ENCODE measurements at places on chromosomes 1 and 21. TPM values are rescaled to one million over a fixed set of nuclear protein-coding genes. Genes with fewer than 3 reads are reported as not detected.

The COL9A2 gene
- total RNA-seq, result 6.5 TPM

The OBSCN gene
- total RNA-seq, result 640 TPM

The RCSD1 gene
- 141 TPM for total RNA-seq

The ALX3 gene
- total RNA-seq, result not detected

The SPRR2G gene
- total RNA-seq, result not detected

The DMBX1 gene
- not detected for total RNA-seq

The ASCL5 gene
- not detected for total RNA-seq

The LAMC2 gene
- 11.8 TPM for total RNA-seq

The TCHH gene
- total RNA-seq, result not detected

The UBE2U gene
- not detected for total RNA-seq

The GJA8 gene
- not detected for total RNA-seq

The NLRP3 gene
- total RNA-seq, result 3.8 TPM

The MASP2 gene
- not detected for total RNA-seq

The CDA gene
- not detected for total RNA-seq

GRCh38 chr1:196678510-196678884 lies 26.7 kb downstream of the CFH start:
- no peak for DNase-seq

- no peak for DNase-seq
Measured at GRCh38 chr1:167173516-167174184, 47.0 kb upstream of the POU2F1 start.

GRCh38 chr1:230896779-230897178 lies 28.5 kb upstream of the C1orf198 start:
- peak; percentile 91 for DNase-seq

DNA sequence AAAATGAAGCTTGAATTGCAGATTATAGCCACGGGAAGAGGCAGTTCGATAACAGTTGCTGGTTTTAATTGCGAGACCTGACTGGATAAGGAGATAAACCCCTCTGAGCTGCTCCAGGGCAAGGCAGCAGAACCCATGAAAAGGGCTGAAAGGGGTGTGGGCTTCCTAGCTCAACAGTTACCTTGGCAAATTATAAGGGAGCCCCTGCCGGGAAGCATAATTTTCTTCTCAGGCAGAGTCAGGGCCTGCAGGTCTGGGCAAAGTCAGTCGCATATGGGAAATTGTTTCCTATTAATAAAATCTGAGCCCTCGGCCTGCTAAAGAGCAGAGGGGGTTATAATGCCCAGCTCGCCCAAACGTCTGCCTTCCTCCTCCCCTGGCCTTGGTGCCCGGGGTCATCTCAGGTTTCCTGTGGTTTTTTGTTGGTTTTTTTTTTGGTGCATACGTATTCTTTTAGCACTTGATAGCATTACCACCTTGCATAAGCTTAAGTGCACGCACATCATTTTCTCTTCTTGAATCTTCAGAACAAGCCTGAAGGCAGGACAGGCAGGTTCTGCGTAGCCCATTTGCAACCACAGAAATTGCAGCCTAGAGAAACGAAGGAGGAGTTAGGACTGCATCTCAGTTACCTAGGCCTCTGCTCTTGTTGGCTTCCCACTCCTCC lies 33.9 kb upstream of the SELENON start:
- DNase-seq, result peak; percentile 27

- DNase-seq, result peak; percentile 20
Measured at GRCh38 chr1:58047265-58047858, 499.2 kb downstream of the OMA1 start.

DNA sequence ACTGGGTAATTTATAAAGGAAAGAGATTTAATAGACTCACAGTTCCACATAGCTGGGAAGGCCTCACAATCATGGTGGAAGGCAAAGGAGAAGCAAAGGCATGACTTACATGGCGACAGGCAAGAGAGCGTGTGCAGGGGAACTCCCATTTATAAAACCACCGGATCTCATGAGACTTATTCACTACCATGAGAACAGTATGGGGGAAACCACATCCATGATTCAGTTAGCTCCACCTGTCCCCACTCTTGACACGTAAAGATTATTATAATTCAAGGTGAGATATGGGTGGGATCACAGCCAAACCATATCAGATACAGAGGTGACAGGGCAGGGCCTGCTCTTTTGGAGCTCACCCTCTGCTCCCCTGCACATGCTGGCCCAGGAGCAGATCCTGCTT lies 31.4 kb upstream of the TMEM61 start:
- DNase-seq, result no peak

GRCh38 chr1:203439131-203439730 lies 36.4 kb upstream of the PRELP start:
- no peak for DNase-seq

- no peak for DNase-seq
Measured at GRCh38 chr1:69787151-69787550, 219.4 kb downstream of the LRRC7 start.

- DNase-seq, result no peak
Measured at GRCh38 chr1:42983693-42984092, 25.0 kb upstream of the SLC2A1 start.

DNA sequence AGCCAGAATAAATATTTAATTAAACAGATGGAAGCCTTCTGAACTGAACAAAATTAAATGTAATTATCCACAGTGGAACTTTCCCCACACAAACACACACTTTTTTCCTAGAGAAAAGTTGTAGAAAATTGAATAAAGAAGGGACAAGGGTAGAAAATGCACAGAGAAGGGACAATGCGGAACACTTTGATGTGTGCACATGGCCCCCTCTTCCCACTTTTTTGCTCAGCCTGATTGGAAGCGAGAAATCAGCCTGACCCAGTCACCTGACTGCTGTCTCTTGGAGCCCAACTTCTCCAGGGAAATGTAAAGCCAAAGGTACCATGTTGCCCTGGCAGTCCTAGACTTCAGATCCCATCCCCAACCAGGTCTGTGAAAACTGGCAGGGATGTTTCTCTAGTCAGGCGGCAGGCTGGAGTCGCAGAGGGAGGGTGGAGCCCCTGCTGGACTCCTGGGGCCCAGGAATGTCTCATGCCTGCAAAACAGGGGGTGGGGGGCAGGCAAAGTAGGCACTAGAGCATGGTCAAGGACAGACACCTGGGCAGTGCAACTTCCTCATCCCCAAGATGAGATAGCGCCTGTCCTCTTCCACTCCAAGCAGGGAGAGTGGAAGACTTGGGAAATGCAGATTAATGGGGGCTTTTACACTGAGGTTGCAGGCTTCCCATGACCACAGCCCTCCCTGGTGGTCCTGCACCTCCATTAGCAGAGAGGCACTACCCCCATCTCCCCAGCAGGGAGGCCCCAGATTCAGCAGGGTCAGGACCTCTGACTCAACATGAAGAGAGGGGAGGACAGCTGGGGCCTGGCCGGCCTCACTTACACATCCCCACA lies 2.8 kb downstream of the CERS2 start:
- no peak for DNase-seq

DNA sequence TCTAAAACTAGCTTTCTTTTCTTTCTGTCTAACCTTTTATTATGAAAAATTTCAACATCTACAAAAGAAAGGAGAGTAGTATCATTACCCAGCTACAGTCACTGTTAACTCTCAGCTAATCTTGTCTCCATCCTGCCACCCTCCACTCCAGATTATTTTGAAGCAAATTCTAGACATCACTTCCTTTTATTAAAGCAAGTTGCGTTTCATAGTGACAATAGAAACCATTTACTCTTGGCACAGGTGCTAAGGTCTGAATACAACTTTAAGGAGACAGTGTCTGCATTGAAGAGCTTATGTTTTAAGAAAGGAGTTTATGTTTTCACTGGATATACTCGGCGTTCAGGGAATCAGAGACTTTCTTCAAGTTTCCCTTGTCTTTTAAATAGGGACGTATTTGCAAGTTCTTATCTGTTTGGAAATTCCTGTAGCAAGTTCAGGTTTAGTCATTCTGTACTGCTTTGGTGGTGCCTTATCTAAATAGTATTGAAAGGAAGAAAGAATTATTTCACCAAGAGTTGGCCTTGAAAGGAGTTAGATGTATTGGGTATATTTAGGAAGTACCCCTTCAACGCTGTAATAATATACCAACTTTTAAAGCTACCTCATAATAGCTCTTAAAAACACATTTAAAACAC lies 42.7 kb downstream of the ITSN1 start:
- DNase-seq, result no peak

GRCh38 chr1:235533476-235534168 lies 29.4 kb upstream of the B3GALNT2 start:
- DNase-seq, result no peak

GRCh38 chr1:42797414-42797813 lies 12.6 kb downstream of the TMEM269 start:
- no peak for DNase-seq

- DNase-seq, result no peak
Measured at GRCh38 chr1:233183226-233184020, 112.1 kb downstream of the PCNX2 start.

- peak; percentile 78 for DNase-seq
Measured at GRCh38 chr1:27536767-27537166, 46.8 kb upstream of the WASF2 start.

DNA sequence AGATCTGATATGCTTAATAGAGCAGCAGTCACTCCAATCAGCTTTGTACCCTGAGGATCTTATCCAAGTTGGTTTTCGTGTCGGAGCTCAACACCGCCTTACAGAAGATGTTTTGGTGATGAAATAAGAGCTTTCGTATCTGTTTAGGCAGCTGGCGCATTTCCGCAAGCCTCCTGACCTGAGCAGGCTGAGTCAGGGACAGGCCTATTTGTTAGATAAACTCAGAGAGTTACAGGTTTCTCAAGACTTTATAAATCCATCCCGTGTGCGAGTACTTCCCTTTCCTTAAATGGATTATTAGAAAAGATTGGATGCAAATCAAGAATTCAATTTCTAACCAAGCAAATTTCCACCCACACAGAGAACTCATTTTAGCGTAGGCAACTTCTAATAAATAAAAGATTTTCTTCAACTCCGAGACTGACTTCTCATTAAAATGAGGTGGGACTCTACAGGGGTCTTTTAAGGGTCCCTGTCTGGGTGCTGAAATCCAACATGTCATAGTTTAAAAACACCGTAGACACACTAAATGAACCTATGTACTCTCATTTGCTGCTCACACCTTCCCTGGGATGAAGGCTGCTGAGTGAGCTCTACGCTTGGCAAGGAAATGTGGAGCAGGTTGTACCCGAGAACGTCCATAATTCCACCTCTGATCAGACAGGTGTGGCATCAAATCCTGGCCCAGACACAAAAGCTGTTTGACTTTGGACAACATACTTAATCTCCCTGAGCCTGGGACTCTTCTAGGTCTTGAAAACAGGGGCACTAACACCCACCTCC lies 106.9 kb upstream of the F3 start:
- peak; percentile 51 for DNase-seq

DNA sequence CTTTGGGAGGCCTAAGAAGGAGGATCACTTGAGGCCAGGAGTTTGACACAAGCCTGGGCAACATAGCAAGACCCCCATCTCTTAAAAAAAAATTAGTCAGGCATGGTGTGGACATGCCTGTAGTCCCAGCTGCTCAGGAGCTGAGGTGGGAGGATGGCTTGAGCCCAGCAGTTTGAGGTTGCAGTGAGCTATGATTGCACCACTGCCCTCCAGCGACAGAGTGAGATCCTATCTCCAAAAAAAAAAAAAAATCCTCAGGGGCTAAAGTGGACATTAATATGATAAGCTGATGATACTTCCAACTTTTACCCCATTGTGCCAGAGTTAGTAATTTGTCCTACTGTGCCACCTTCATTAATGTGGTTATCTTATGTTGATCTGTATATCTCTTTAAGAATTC lies 327.8 kb upstream of the FMN2 start:
- DNase-seq, result no peak

- DNase-seq, result no peak
Measured at GRCh38 chr1:23565776-23566175, 6.5 kb upstream of the ID3 start.

All from tongue (tissue), 3 donors.